ENCODE measurements at places on chromosomes 5 and 9. TPM values are rescaled to one million over a fixed set of nuclear protein-coding genes. Genes with fewer than 3 reads are reported as not detected.

DNA sequence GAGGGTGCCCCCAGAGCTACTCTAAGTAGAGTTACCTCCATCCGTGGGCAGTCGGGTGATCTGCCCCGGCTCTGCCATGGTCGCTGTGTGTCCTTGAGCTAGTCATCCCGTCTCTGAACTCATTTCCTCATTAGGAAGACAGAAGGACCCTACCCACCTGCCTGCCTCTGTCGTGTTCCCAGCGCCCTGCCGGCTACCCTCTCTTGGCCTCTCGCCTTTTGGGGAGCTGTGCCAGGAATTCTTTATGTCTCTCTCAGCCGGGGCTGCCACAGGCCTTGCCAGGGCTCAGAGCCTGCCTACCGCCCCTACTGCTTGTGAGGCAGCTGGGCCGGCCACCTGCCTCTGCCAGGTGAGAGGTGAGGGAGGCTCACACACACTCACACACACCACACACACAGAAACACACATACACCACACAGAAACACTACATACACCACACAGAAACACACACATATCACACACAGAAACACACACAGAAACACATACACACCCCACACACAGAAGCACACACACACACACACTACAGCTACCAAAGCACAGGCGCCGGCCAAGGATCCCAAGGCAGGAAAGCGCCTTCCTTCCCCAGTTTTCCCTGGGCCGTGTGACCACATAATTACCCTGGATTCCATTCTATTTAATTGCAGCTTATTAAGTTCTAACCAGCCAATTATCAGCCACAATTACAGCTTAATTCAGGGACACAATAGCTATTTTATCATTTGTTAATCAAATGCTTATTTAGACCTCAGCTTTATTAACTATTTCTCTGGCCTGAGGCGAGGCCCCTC lies 41.7 kb downstream of the UNC5A start:
- no peak for DNase-seq

The PCDHGB6 gene
- total RNA-seq, result 2.8 TPM

GRCh38 chr5:8457187-8458037 lies 588.5 kb downstream of the MTRR start:
- peak; percentile 94 for DNase-seq

The KDM4C gene
- 50.9 TPM for total RNA-seq

The PDLIM4 gene
- total RNA-seq, result 5.1 TPM

DNA sequence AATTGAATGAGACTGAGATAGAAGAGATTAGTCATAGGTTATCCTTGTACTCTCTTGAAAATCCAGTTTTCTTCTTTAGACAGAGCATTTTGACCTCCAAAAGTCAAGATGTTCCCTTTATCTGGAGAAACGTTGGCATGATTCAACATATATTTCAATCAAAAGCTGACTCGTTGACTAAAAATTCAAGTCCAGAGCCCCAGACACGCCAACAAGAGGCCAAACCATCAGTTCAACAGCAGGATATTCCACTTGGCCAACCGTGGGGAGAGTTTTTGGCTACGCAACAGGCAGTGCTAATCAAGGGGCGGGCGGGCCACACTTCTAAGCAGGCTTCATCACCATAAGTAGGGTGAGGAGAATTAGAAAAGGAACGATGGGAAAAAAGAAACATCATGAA lies 119.1 kb downstream of the SLIT3 start:
- DNase-seq, result no peak

- no peak for DNase-seq
Measured at GRCh38 chr5:9781890-9782289, 151.7 kb upstream of the TAS2R1 start.

The SH3GL2 gene
- 0.63 TPM for total RNA-seq

GRCh38 chr5:133220851-133221674 lies 169.2 kb downstream of the HSPA4 start:
- DNase-seq, result no peak

GRCh38 chr9:100959226-100959625 lies 69.3 kb upstream of the PLPPR1 start:
- no peak for DNase-seq

GRCh38 chr9:19634881-19635280 lies 154.0 kb downstream of the SLC24A2 start:
- DNase-seq, result no peak

DNA sequence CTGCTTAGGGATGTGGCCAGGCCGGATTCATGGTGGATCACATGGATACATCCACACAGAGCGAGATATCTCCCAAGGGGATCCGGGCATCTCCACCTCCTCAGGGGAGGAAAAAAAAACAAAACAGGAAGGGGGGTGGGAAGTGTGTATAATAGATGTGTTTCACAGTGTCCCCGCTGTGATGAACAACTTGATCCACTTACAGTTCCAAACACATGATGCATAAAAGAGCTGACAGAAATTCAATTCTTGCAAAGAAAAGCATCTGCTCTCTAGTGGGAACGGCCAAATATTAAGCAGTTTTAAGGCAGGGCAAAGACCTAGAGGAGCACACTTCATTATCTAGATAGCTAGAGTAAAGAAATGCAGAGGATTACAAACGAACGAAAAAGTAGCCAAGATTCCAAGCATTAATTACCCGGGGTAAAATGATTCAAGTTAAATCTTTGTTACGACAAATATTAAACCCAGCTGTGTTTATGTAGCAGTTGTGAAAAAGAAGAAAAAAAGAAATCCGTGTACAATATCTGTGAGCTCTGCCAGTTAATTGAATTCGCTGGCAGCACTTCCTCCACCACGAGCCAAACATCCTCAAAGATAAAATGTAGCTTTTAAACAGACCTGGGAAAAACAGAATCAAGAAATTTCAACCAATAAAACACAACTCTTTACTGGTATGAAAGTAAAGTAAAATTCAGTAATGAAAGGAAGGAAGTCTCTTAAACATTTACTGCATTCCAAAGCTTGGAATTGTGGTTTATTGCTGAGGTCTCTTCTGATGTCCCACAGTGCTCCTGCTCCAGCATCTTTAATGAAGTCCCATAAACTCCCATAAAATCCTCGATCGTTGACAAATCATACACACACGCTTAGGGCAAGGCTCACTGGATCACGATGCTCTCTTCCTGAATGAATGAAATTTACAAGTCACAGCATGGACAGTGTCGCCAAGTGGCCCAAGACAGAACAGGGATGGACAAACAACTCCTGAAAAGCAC lies 213.0 kb downstream of the CRB2 start:
- DNase-seq, result no peak

The HTR1A gene
- not detected for total RNA-seq

GRCh38 chr9:94157050-94157801 lies 73.0 kb downstream of the PTPDC1 start:
- no peak for DNase-seq

The SLC34A3 gene
- not detected for total RNA-seq

DNA sequence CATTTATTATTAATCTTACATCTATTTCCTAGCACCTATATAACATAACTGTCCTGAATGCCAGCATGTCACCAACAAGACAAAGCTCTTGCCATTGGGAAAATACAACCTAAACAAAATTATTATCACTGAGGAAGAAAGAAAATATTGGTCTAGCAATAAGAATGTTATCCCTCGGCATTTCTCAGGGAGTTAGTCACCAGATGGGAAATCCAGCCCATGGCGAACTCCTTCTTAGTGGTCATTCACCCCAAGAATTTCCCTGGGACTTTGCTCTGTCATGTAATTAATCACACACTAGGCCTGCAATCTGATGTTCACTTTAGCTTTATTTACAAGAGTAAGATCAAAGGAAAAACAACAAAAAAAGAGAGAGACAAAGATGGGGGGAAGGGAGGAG lies 56.1 kb upstream of the TAS2R1 start:
- no peak for DNase-seq

Data from mucosa of descending colon (tissue), 3 donors.